Breast epithelium (tissue), 4 donors: ENCODE measurements at places on chromosomes 3 and 15. TPM values are rescaled to one million over a fixed set of nuclear protein-coding genes. Genes with fewer than 3 reads are reported as not detected.
A peak's percentile ranks its signal among the peaks of the same experiment; 100 is the strongest.

ARL13B gene
- total RNA-seq, result 12.1 TPM

C2CD4A gene
- 0.66 TPM for total RNA-seq

SPATA12 gene
- total RNA-seq, result not detected

HOMER2 gene
- 6.1 TPM for total RNA-seq

TMEM45A gene
- 20.9 TPM for total RNA-seq

ALDH1A2 gene
- total RNA-seq, result 19.6 TPM

CELSR3 gene
- 1.3 TPM for total RNA-seq

- DNase-seq, result no peak
Observed at GRCh38 chr3:81913886-81914663, 152.6 kb upstream of the GBE1 start.

DNA sequence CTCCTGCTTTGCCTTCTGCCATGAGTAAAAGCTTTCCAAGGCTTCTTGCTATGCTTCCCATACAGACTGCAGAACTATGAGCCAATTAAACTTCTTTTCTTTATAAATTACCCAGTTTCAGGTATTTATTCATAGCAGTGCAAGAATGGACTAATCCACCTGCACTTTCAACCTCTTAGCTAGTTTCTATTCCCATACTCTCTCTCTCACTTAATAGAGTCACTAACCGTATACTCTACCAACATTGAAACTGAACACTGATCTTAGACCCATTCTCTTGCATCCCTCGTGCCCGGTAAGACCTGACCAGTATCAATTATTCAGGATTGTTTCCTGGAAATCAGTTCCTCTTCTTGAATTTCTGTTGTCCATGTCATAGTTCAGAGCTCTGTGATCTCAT is 92.7 kb upstream of the TMC3 start:
- no peak for DNase-seq

- DNase-seq, result no peak
Observed at GRCh38 chr3:34851137-34851536, 788.2 kb upstream of the ARPP21 start.

GRCh38 chr15:66035901-66036300 is 166.6 kb downstream of the RAB11A start:
- DNase-seq, result no peak

- no peak for DNase-seq
Observed at GRCh38 chr3:53739966-53740365, 106.3 kb downstream of the CHDH start.

GRCh38 chr3:64574194-64574593 is 113.6 kb downstream of the ADAMTS9 start:
- no peak for DNase-seq

GRCh38 chr3:196235452-196236122 is 19.3 kb downstream of the SLC51A start:
- no peak for DNase-seq

GRCh38 chr15:90929246-90930019 is 2.9 kb downstream of the HDDC3 start:
- no peak for DNase-seq

DNA sequence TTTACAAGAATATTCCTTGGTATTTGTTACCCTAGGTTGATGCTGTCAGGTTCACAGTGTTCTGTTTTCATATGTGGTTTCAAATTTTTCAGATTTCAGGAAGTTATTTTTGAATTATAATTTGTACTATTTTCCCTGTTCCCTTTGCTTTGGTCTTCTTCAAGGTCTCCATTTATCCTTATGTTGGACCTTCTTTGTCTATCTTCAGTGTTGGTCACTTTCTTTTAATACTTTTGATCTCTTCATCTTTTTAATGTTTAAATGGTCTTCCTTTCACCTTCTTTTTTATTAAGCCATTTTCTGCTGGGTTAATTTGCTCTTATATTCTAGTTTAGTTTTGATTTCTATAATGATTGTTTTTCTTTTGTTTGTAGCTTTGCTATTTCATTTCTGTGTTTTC is 61.3 kb downstream of the KLHL25 start:
- DNase-seq, result no peak

DNA sequence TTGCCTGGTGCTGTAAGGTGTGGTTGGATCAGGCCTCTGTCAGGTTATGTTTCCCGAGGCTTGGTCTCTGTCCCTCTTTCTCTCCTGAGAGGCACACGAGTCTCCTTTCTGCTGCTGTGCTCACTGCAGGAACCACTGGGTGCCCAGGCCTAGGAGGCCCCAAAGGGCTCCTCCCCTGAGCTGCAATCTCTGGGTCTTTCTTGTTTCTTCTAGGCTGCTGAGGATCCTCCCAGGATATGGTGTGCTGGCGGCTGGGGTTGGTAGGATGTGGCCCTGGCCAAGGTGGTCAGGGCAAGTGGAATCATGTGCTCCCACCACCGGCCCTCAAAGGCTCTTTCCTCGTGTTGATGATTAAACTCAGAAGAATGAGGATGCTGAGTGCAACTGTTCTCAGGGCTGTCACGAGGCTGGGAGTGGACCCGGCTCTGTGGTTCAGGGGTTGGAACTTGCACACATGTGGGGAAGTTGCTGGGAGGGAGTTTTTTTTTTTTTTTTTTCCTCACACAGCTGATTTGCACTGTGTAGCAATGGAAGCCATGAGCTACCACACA is 43.6 kb upstream of the CTSH start:
- no peak for DNase-seq

DNA sequence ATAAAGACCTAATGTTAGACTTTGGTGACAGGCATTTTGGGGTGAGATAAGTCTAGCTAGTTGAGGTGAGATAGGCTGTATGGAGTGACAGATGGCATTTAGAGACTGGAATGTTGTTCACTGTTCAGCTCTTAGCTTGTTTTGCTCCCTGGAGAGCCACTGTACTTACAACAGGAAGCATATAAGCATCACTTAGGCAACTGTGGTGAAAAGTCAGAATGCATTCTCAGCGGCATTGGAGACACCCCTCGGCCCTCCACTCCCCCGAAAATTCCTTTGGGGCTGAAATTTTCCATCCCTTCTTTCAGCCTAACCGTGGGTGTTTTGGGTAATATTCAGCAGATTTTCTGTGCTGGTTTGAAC is 73.4 kb downstream of the SLCO3A1 start:
- no peak for DNase-seq

- DNase-seq, result no peak
Observed at GRCh38 chr15:61091289-61091616, 137.8 kb downstream of the RORA start.

GRCh38 chr3:153232851-153233271 is 70.8 kb downstream of the RAP2B start:
- DNase-seq, result no peak

DNA sequence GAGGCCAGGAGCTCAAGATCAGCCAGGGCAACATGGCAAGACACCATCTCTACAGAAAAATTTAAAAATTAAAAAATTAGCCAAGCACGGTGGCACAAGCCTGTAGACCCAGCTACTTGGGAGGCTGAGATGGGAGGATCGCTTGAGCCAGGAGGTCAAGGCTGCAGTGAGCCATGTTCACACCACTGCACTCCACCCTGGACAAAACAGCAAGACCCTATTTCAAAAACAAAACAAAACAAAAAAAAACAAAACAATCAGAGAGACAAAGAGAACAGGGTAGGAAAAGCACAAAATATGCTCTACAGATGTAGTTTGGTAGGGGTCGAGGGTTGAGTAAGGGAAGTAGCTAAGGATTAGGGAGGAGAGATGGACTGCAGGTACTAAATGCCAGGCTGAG is 3.4 kb downstream of the DYNLT2B start:
- no peak for DNase-seq

DNA sequence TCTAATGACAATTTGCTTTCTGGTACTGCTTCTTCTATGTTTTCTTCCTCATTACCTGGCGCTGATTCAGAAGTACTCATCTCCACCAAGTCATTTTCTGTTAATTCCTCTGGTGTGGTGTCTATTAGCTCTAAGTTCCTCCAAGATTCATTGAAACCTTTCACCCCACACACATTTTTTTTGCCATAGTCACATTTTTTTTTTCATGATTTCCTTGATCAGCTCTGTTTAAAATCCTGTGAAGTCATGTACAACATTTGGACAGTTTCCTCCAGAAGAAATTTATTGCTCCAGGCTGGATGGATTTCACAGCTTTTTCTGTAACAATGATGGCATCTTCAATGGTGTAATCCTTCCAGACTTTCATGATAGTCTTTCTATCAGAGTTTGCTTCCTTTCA is 243.2 kb upstream of the VEPH1 start:
- no peak for DNase-seq

- DNase-seq, result peak; percentile 53
Observed at GRCh38 chr15:91572110-91572509, 281.4 kb upstream of the SLCO3A1 start.

DNA sequence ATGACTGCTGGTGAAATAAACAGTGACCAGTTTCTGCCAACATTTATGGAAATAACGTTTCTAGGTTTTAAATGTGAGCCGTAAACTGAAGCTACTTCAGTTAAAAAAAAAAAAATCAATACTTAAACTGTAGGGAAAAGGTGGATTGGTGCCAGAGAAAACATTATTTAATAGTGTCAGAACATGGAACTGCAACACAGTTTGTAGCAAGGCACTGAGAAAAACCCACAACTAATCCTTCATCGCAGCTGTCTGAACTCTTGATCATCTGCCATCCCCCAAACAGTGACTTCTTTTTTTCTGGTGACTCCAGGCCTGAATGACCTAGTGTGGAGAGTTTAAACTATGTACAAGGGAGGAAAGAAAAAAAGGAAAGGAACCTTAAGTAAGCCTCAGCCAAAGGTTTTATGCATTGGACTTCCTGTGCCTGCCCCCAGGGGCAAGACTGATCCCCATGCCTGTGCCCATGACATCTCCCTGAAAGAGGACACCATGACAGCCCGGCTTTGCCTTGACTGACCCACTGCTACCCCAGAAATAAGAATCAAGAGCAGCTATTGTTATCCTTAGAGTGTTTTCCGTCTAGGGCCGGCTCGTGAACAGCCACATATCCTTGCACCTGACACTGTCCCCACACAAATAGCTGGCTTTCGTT is 33.1 kb downstream of the CRTAP start:
- no peak for DNase-seq

DNA sequence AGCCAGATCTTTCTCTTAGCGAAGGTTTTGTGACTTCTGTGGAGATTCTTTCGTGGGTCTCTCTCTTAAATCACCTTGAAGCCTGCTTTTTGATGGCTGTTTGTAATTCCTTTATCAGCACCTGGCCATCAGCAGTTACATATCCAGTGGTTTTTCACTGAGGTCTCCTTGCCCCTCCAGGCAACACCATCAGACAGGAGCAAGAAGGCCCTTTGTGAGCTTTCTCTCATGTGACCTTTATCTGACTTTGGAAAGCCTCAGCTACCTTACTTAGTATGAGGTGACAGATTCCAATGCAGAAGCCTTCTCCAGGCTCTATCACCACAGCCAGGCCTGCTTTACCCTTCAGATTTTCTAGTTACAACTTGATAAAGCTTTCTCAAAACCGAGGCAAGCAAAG is 30.0 kb upstream of the P3H2 start:
- DNase-seq, result no peak

DNA sequence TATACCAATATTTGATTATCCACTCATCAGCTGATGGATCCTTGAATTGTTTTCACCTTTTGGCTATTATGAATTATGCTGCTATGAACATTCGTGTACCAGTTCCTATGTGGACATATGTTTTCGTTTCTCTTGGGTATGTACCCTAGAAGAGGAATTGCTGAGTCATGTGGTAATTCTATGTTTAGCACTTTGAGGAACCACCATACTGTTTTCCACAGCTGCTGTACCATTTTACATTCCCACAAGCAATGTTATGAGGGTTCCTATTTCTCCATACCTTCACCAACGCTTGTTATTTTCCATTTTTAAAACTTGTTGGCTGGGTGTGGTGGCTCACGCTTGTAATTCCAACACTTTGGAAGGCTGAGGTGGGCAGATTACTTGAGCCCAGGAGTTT is 62.9 kb downstream of the RPLP1 start:
- DNase-seq, result no peak

DNA sequence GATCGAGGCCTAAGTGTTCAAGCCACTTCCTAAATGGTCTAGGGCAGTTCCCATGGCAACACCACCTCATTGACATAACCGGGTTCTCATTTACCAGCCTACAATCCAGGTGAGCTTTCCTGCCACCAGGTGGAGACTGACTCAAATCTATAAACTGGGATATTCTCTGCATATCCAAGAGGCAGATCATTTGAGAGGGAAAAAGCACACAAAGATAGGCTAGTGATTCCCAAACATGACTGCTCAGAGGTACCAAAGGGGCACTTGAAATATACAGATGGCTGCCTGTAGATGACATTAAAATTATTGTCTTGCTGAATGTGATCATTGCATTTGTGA is 141.3 kb upstream of the PROK2 start:
- no peak for DNase-seq

GRCh38 chr15:66824424-66824823 is 122.4 kb downstream of the SMAD6 start:
- DNase-seq, result no peak

GRCh38 chr3:47270526-47270925 is 12.1 kb downstream of the KIF9 start:
- DNase-seq, result no peak

- DNase-seq, result peak; percentile 84
Observed at GRCh38 chr3:25448750-25449692, 21.0 kb downstream of the RARB start.

DNA sequence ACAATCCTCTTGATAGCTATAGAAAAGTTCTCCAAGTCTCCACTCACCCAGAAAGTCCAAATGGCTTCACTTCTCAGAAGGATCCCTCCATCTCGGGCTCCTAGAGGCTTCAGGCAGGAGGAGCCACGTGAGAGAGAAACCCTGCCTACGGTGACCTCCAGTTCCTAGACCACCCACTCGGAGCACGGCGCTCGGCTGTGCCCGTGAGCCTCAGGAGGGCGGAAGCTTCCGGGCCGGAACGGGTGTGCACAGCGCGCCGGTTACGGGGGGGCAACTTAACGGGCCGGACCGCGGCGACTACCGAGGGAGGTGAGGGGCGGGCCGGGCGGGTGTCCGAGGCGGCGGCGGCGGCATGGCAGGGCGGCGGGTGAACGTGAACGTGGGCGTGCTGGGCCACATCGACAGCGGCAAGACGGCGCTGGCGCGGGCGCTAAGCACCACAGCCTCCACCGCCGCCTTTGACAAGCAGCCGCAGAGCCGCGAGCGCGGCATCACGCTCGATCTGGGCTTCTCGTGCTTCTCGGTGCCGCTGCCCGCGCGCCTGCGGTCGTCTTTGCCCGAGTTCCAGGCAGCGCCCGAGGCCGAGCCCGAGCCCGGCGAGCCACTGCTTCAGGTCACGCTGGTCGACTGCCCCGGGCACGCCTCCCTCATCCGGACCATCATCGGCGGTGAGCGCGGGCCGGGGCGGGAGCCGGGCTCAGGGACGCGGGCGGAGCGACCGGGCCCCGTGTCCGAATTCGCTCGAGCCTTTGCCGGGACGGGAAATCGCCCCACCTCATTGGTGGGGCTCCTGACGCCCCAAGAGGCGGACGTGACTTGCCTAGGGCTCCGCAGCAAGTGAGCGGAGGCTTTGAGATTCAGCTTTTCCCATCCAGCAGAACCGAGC is at the start of gene EEFSEC:
EEFSEC (plus strand) TSS at position 326 of the 886 bp plus-strand sequence; CDS start at position 353, 27 bp downstream.
- peak; percentile 51 for DNase-seq

DNA sequence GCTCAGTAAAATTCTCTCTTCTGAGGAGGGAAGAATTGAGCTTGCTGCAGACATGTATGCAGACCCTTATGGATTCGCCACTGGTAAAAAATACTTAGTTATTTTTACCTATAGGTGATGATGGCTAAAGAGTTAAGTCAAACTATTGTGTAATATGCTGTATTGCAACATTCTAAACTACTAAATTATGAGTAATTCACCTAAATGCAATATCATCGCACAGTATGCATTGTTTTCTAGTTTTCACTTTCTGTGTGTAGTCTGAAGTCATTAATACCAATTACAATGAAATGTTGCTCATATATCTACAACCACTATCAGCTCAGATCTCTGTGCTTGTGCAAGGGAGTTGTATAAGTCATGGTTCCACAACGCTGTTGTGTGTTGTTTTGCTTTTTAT is 48.7 kb upstream of the ROBO2 start:
- DNase-seq, result no peak
